ENCODE measurements at places on chromosomes 7 and 10.
A peak's percentile ranks its signal among the peaks of the same experiment; 100 is the strongest.

DNA sequence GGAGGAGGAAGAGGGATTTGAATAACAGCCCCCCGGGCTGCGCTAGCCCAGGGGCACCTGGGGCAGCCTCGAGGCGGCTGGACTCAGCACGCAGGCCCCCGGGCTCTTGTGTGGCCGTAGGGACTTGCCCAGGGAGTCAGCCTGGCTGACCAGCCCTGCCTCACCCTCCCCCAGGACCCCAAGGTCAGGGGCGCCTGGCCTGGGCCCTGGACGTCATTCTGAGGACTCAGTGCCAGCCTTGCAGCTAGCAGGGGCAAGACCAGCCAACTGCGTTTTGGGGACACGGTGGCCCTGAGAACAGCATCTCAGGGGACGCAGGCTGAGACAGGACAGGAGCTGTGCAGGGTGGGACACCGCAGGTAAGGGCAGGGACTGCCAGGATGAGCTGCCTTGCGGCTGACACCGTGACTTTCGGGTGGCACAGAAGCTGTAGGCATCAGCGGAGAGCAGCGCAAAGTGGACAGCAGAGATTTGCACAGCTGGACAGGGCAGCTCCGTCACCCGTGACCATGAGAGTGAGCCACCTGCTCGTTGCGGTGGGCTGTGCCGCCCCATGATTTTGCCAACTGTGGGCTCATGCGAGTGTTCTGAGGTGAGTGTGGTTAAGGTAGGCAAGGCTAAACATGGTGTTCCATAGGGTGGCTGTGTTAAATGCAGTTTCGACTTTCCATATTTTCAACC is 48.1 kb upstream of the UBE3C start:
- DNase-seq: no peak

GRCh38 chr10:79328737-79329504 is 18.3 kb upstream of the PPIF start:
- DNase-seq: no peak

DNA sequence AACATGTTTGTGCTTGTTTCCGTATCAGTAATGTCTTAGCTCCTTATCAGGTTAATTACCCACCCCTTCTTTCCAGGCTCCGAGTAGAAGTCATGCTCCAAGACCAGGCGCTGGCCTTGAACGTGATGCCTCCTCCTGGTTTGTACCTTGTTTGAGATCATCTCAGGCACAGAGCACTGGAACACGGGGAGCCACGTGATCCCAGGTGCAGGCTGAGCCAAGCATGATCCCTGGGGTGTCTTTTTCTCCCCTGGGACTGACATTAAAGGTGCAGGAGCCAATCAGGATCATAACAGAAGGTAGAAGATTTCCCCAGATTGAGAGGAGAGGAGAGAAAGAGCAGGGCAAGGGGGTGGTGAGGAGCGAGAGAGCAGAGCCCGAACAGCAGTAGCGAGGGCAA is 626.1 kb upstream of the GALNT17 start:
- DNase-seq: no peak

DNA sequence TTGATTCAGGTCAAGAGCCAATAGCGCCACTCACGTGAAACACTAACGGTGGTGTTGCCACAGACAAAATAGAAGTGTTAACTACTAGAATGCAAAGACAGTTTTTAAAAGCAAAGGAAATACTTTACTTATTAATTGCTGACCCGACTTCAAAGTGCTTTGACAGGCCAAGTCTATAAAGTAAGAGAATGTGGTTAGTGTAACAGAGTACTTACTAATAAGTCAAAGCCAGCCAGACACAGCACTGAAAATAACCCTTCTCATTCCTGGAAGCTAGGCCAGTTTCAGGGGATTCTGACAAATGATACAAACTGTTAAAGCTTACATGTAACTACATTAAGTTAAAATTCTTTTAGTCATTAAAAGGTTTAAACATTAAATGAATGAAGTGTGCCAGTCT is 50.3 kb downstream of the ENO4 start:
- DNase-seq: no peak

GRCh38 chr7:134359787-134360432 is 43.2 kb upstream of the SLC35B4 start:
- no peak for DNase-seq

DNA sequence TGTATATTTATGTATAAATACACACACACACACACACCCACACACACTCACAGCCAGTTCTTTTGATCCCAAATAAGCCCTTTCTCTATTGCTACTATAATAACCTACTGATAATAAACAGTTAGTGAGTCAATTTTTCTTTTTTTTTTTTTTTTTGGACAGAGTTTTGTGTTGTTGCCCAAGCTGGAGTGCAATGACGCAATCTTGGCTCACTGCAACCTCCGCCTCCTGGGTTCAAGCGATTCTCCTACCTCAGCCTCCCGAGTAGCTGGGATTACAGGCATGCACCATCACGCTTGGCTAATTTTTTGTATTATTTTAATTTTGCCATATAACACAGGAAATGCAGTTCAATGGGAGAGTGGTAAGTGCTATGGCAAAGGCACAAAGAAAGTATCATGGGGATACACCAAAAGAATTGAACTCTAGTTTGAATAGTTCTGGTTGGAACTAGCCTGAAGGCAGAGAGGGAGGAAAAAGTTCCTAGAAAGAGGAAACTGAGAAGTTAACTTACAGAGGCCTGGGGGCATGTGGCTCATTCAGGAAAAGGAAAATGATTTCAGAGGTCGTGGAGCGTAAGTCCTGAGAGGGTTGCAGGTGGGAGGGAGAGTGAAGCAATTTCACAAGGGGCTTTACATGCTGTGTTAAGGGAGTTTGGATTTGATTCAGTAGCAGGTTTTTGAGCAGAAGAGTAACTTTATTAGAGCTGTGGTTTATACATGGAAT is 44.4 kb upstream of the JCAD start:
- no peak for DNase-seq

DNA sequence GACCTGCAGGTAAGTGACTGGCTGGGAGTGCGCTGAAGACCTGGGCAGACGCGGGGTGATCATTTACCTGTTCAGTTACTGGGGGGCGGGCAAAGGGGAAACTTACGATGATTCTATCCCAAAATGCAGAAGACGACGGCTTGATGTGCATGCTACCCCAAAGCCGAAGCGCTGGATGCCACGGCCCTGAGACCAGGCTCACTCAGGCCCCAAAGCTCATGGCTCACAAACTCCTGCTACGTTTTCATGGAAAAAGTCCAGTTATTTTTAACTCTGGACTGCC is 200.6 kb downstream of the DIP2C start:
- DNase-seq: no peak

DNA sequence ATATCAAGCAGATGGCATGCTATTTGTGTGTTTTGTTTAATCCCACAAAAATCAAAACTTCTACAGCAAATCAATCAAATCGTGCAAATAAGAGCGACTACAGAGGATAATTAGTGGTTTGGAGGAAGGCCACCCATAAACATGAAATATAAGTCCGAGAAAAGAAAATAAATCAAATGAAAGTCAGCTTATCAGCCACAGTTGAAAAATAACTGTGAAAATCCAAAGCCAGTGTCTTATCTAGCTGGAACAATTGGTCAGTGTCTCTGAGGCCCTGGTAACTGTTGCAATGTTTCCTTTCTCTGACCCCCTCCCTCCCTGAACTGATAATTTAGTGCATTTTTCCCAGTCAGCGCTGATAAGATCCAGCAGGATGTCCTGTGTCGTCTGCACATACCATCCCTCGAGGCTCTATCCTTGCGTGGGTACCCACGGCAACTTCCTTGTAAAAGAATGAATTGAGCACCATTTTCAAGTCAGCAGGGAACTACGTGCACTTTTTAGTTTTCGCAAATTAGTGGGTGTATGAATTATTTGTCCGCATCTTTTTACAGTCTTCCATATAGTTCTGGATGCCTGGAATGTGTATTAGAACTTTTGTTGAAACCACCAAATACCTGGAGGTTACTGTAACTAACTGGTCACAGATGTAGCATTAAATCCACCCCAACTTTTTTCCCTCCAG is 10.8 kb upstream of the JCAD start:
- DNase-seq: peak; percentile 16

GRCh38 chr10:112159469-112159868 is 24.1 kb downstream of the GPAM start:
- DNase-seq: no peak

GRCh38 chr10:67943917-67944316 is 59.5 kb downstream of the SIRT1 start:
- no peak for DNase-seq

GRCh38 chr10:491667-492424 is 197.6 kb downstream of the DIP2C start:
- DNase-seq: no peak

DNA sequence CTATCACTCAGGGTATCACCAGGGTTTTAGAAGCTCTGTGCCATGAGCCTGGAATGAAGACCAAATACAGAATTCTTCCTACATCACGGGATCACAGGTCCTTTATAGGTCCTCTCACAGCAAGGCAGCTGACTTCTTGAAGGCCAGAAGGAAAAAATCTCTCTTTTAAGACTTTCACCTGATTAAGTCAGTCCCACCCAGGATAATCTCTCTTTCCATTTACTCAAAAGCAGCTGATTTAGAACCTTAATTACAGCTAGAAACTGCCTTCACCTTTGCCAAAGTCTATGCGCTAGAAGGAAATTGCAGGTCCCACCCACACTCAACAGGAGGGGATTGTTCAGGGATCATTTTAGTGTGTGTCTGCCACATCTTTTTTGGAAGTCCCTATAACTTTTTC is 135.1 kb downstream of the RAB11FIP2 start:
- no peak for DNase-seq

DNA sequence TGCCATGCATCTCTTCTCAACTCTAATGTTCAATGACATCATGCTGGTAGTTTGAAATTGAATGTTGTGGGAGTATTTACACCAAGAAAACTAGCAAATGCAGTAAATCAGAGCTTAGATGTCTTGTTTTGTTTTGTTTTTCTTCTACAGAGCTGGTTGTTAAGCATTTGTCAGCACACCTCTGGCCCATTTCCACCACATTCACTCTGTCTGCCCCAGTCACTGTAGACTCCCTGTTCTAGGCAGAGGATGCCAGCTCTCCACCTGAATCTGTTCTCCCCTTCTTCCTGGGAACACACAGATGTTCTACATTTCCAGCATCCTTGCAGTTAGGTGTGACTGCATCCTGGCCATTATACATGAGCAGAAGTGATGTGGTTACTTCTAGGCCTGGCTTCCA is 4.1 kb upstream of the ARHGAP22 start:
- no peak for DNase-seq

GRCh38 chr10:29057822-29058331 is 231.0 kb upstream of the LYZL1 start:
- DNase-seq: no peak

GRCh38 chr10:98267069-98267893 is 713 bp downstream of the LOXL4 start:
- DNase-seq: no peak

DNA sequence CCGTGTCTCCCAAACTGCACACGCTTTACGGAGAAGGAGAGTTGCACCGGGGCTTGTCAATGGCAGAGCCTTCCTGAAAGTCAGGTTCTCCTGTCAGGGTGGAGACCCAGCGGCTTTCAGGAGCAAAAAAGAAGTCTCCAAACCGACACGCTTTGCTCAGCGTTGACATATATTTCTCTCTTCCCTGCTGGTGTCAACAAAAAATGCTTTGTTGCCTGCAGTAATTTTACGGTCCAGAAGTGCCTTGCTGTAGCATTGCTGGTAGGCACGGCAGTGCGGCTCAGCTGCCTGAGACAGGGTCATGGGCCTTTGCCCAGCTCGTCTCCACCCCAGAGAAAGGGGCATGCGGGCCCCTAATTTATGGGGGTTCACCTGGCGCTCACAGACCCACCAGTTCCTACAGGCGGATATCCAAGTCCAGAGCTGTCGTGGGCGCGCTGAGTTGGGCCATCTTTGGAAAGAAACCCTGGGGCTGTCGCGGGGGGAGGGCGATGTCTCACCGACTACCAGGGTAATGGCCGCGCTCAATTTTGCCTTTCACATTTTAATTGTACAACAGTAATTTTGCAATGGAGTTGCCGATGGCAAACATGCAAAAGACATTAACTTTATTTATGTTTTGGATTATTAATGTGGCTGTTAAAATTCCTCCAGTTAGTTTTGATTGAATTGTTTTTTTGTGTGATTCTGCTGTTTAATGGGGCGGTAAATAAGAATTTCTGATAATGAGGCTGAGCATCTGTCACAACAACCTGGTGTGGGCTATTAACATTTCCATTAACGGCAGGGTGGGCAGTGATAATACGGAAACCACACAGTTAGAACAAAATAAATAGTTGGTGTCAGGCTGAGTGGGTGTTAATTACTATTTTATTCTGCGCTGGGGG is 478.2 kb upstream of the FOXK1 start:
- DNase-seq: no peak

GRCh38 chr7:128933180-128933891 is 4.4 kb upstream of the IRF5 start:
- DNase-seq: no peak

DNA sequence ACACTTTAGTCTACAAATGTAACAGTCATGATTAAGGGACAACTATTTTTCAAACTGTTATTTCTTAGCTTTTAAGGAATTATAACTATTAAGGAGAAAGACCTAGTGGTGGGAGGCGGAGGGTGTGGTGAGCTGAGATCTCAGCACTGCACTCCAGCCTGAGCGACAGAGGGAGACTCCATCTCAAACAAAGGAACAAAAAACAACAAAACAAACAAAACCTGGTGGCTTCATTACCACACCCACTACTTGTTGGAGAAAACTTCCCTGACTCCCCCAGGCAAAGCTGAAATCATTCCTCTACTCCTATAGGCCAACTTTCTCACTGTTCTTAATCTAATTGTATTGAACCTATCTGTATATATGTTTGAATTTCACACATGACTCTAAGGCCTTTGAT is 3.2 kb downstream of the POLR1F start:
- no peak for DNase-seq

DNA sequence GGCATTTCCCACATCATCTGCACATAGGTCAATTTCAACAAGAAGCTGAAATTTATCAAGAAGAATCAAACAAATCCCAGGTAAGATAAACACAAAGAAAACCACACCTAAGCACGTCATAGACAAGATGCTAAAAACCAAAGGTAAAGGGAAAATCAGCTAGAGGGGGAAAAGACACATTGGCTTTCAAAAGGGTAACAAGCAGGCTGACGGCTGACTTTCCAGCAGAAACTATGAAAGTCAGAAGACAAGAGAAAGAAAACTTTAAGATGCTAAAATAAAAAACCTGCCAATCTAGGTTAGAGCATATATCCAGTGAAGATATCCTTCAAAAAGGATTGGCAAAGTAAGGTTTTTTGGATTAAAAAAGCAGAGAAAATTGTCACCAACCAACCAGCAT is 59.9 kb upstream of the RHEB start:
- DNase-seq: peak; percentile 8

GRCh38 chr10:113104047-113104446 is 154.0 kb downstream of the TCF7L2 start:
- DNase-seq: no peak

GRCh38 chr7:721619-722248 is 4.8 kb upstream of the DNAAF5 start:
- no peak for DNase-seq

GRCh38 chr10:105010411-105011121 is 369.5 kb downstream of the SORCS3 start:
- DNase-seq: no peak

- DNase-seq: no peak
Measured at GRCh38 chr10:102113261-102113955, 6.8 kb downstream of the LDB1 start.

- no peak for DNase-seq
Measured at GRCh38 chr10:22874189-22874854, 53.5 kb upstream of the ARMC3 start.

- DNase-seq: no peak
Measured at GRCh38 chr10:71205468-71205867, 6.9 kb upstream of the UNC5B start.

- peak; percentile 4 for DNase-seq
Measured at GRCh38 chr7:36366005-36366717, 23.5 kb upstream of the ANLN start.

Data from hematopoietic multipotent progenitor cell (in vitro differentiated cells).